Fibroblast of lung (primary cell): ENCODE measurements at places on chromosomes 2 and 18. TPM values are rescaled to one million over a fixed set of nuclear protein-coding genes. Genes with fewer than 3 reads are reported as not detected.

DNA sequence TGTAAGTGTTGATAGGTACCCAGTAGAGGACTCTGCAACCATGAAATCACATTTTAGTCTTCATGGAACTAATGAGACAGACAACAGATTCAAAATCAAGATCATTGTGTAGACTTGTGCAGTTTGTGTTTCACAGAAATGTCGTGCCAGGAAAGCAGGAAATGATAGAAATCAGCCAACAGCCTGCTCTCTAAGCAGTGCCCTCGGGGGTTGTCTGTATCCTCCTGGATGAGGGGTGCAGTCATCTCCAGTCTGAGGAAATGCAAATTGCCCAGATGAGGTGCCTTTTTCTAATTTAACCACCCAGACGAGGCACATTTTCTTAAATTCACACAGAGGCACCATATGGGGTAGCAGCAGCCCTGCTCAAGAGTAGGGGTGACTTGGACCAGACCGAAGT is 663.1 kb downstream of the XIRP2 start:
- DNase-seq = no peak

DNA sequence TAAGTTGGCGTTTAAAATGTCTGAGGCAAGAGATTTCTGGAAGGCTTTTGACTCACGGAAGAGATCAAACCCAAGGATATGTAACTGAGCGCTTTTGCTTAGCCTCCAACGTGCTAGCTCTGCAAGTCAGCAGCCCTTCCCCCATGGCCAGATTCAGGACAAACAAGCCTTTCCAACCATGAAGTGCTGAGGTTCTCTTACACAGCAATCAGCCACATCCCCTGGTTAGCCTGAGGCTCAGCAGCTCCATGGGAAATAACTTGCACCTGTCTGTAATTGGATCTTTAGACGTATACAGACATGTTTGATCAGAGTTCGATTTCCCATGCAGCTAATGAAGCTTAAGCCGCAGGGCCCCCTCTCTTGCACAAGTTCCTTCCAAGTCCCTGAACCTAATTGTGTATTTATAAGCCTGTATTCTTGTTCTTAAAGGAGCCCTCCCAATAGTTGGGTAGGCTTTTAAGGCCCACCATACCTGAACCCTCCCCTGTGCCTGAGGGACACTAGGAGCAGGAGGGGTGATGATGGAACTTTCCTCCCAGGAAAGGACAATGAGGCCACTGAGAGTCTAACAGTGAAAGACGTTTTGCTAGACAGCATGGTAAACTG is 2.1 kb upstream of the TMEM131 start:
- DNase-seq = no peak

AMER3 gene
- not detected in 2 replicates for total RNA-seq

GRCh38 chr2:200728630-200729029 is 83.1 kb upstream of the BZW1 start:
- peak; percentile 96 for DNase-seq

- DNase-seq = no peak
These were observed 676.2 kb downstream of the ZEB2 start for GRCh38 chr2:143843686-143844085.

CD8B2 gene
- total RNA-seq = not detected in 2 replicates

TEX44 gene
- total RNA-seq = not detected in 2 replicates

DNA sequence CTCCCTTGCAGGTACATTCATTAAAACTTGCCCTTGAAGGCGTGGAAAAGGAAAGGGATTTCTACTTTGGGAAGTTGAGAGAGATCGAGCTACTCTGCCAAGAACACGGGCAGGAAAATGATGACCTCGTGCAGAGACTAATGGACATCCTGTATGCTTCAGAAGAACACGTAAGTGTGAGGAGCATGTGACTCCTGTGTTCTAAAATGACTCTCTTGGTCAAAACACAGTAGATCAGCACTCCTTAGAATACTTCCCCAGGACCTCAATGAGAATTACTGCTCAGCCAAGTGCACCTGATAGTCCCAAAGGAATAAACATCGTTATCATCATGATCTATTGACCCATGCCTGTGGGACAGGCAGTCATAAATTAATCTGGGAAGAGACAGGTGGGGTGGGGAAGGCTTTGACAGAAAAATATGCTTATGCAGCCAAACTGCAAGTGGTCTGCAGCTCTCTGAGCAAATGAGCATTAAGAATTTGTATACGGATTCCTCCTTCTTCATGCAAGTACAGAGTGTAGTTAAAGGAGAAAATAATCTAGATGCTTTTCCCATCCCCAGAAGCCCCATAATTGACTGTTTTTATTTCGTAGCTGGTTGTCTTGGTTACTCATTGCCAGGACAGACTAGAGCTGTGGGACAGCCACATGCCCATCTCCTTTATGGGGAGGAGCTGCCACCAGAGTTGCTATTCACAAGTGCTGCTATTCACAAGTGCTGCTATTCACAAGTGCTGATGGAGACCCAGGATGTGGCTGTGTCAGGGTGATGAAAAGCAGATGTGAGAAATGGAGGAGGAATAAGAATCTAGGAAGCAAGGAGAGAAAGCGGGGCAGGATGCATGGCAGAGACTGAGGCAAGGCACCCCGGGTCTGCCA is 91.0 kb downstream of the MAPRE2 start:
- DNase-seq = no peak

DNA sequence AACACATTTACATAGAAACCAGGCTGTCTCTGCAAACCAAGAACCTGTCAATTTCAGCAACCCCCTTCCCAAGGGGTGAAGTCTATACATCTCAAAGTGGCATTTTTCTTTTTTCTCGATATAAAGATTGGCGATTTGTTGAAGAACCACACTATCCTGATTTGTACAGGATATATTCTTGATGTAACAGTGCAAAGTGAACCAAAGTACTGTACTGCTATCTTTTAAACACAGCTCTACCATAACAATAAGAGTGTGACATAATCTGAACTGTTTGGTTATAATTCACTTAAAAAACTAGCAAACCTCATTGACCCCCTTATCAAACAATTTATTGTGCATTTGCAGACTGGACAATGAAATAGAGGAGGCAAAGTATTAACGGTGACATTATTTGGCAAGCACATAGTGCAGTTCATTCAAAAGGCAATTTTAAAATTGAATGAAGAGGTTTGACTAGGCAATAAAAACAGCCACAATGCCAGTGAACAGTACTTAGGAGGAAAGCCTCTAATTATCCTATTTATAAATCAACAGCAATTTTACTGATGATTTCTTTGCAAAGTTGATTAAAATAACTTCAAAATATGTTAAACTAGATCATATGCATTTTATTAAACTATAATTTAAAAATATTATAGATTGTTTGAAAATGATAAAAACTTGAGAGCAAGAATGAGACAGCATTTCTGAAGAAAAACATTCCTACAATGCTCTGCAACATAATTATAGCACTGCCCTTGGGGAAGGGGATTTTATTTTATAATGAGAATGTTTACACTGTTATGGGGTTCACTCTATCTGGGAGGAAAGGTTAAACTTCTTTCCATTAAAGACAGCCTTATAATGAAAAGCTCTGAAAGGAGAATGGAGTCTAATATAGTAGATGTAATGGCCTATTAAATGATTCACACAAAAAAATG is 440.9 kb downstream of the ZEB2 start:
- DNase-seq = no peak

DNA sequence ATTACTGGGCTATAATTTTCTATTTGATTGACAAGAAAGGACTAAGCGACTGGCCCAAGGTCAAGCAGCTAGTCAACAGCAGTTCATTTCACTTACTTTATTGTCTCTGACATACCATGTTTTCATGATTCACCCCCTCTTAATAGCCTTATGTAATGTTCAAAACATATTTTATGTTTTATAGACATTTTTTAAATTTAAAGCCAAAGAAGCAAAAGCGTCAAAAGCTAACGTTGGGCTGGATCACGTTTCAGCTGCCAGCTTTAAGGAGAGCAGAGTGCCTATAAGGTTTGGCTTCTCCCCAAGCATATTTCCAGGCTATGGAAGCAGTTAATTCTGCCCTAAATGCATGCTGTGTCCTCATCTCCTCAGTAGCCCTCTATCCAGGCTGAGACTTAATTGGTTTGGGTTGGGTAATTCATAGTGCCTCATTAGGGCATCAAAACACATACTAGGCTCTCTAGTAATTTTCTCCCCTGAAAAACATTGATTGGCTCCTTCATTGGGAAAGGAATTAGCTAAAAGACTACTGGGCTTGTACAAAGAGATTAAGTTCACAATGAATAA is 94.8 kb upstream of the CREB1 start:
- no peak for DNase-seq

FTCDNL1 gene
- 2.3 and 3.6 TPM in 2 replicates for total RNA-seq

CXCR1 gene
- not detected in 2 replicates for total RNA-seq

ASB3 gene
- total RNA-seq = 31.9 and 32.6 TPM in 2 replicates

DNA sequence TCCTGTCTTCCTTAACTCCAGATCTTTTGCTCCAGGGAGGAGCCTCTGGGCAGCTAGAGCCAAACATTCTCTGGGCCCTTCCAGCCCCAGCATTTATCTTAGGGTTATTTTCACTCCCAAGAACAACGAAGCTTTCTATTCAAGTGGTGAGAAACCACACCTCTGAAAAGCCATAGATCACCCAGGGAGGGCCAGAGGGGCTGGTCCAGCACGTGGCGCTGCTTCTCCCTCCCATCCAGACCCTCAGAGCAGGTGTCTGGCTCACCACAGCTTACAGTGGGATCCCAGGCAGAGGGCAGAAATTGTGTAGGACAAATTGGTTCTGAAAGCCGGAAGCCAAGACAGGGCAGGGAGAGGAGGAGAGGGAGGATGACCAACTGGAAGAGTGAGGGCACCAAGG is 74.0 kb upstream of the PKDCC start:
- no peak for DNase-seq

DNA sequence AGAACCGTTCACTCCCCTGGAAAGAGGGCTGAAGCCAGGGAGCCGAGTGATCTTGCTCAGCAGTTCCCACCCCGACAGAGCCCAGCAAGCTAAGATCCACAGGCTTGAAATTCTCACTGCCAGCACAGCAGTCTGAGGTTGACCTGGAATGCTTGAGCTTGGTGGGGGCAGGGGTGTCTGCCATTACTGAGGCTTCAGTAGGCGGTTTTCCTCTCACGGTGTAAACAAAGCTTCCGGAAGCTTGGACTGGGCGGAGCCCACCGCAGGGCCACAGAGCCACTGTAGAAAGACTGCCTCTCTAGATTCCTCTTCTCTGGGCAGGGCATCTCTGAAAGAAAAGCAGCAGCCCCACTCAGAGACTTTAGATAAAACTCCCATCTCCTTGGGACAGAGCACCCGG is 180.8 kb downstream of the WDR7 start:
- DNase-seq = peak; percentile 68

KCNJ3 gene
- total RNA-seq = not detected in 2 replicates

GRCh38 chr18:12911025-12911928 is 27.2 kb upstream of the PTPN2 start:
- DNase-seq = peak; percentile 55

DNA sequence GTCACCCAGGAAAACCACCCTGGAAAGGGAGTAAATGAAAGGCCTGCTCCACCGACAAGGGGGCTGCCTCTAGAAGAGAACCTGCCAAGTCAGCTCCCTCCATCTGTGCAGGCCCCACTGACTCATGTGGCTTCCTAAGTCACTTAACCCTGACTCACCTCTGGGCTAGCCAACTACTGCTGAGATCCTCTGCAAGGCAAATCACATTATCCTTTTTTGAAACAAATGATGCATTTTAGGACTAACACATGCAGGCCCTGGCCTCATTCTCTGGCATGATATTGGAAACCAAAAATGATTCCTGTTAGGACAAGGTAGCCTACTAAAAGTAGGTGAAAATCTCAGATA is 474.6 kb downstream of the EPHA4 start:
- DNase-seq = peak; percentile 95

GRCh38 chr18:34884436-34884835 is 156.8 kb upstream of the MAPRE2 start:
- DNase-seq = no peak

DNA sequence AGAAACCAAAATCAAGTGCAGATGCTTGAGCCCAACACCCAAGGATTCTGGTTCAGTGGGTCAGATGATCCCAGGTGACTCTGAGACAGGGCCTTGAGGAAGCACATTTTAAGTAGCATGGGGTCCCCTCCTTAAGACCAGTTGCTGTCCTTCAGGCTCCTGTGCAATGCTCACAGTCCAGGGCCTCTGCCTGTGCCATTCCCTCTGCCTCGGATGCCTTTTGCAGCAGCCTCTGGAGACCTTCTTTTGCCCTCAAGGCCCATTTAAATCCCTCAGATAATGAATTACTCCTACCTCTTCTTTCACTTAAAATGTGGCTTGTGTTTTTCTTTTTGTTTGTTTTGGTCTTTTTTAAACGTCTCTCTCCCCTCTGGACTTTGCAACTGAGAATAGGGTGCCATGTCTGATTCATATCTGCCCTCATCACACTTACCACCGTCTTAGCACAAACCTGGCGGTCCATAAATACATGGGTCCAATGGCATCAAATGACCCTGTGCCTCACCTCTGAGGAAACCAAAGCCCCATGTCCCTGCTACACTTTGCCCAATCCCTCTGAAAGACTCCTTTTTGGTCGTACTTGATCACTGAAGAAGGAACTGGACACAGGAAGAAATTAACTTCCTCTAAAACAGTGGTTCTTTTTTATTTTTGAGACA is 14.2 kb downstream of the ACTG2 start:
- no peak for DNase-seq

ASB18 gene
- total RNA-seq = not detected in 2 replicates

DNA sequence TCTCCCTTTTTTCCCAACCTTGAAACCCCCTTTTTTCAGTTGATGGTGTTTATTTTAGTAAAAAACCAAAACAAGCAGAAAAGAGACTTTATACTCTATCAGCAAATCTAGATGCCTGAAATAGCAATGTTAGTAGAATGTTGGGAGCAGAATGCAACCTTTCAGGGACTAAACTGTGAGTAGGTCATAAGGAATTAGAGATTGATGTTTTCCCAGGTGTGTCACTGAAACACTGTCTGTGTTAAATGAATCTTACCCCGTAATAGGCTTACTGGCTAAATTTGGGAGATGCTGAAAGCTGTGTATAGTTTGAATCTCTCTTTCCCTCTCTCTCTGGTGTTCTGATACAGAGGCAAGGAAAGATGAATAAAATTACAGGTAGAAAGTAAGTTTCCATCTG is 43.8 kb downstream of the AGFG1 start:
- DNase-seq = no peak

- DNase-seq = peak; percentile 68
These were observed 64.2 kb downstream of the CCDC150 start for GRCh38 chr2:196703695-196704094.

GRCh38 chr18:11322716-11323115 is 173.3 kb upstream of the PIEZO2 start:
- DNase-seq = no peak

FHL2 gene
- total RNA-seq = 120 and 144 TPM in 2 replicates

GRCh38 chr18:37253394-37254235 is 312.0 kb downstream of the CELF4 start:
- DNase-seq = no peak

- no peak for DNase-seq
These were observed 198.6 kb downstream of the MEMO1 start for GRCh38 chr2:31812051-31812798.

- DNase-seq = no peak
These were observed 211.8 kb downstream of the FAM210A start for GRCh38 chr18:13514558-13514957.

- DNase-seq = no peak
These were observed 67.0 kb downstream of the EIF5B start for GRCh38 chr2:99404039-99404796.

LOXL3 gene
- total RNA-seq = 12.6 and 26.4 TPM in 2 replicates
